ENCODE measurements at places on chromosomes 7 and 10.

DNA sequence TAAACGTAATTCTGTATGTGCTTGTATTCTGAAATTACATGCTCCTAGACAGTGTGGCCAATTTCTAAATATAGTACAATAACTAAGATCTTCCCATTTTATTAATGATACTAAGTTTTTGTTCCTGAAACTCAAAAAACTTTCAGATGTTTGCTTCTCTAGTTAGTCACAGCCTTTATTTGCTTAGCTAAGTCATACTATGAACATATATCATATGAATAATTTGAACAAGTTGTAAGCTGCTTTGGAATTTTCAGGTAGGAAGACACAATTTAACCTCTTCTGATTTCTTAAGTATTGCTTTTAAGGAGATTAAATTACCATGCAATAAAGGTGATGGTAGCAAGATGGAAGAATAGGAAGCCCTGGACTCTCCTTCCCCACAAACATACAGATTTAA is 148.7 kb downstream of the AMPH start:
- no peaks in the 10 kb centered on the region for H3K4me1 ChIP-seq
- no peaks in the 10 kb centered on the region for H3K36me3 ChIP-seq
- DNase-seq, result no peak
- H3K27ac ChIP-seq, result no peak overlapping the region
- no peak overlapping the region for H3K4me3 ChIP-seq

DNA sequence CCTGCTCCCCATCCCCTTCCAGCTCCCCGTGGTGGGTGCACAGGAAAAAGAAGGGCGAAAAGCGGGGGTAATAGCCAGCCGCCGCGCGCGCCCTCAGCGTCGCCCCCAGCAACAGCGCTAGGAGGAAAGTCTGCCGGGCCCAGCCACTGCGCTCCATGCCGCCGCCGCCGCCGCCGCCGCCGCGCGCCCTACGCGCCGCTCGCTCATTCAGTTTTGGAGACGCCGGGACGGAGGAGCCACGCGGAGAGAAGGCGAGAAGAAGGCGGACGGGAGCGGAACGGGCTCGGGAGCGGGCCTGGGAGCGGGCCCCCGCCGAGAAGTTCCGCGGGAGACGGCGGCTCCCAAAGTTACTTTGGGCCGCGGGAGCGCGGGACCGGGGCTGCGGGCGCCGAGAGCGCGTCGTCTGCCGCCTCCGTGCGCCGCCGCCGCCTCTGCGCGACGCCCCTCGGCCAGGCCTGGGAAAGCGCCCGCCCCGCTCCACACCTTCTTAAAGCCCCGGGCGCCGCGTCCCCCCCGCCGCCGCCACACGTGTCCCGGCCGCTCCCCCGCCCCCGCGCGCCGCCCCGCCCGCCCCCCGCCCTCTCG is at the start of gene RELN:
Gene RELN (minus strand): TSS at position 459 of the 585 bp plus-strand sequence. CDS start 302 bp downstream, at position 157.
- no peak within 1 kb of the TSS for H3K27ac ChIP-seq
- H3K27me3 ChIP-seq, result peaks cover 28% of the 10 kb centered on the region
- H3K4me3 ChIP-seq, result peak within 1 kb of the TSS; percentile 77
- no peaks in the 10 kb centered on the region for H3K4me1 ChIP-seq

DNA sequence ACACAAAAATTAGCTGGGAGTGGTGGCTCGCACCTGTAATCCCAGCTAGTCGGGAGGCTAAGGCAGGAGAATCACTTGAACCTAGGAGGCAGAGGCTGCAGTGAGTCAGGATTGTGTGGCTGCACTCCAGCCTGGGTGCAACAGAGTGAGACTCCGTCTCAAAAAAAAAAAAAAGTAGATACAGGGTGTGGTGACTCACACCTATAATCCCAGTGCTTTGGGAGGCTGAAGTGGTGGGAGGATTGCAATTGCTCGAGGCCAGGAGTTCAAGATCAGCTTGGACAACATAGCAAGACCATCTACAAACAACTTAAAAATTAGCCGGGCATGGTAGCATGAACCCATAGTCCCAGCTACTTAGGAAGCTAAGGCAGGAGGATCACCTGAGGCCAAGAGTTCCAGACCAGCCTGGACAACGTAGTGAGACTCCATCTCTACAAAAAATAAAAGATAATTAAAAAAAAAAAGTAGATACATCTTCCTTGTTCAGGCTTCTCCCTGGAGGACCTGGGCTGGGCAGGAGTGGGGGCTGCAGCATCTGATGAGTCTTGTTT is 2.0 kb downstream of the MOSPD3 start:
- H3K27ac ChIP-seq, result no peak overlapping the region
- no peaks in the 10 kb centered on the region for H3K27me3 ChIP-seq
- H3K4me1 ChIP-seq, result peaks cover 3% of the 10 kb centered on the region
- no peak overlapping the region for H3K4me3 ChIP-seq
- DNase-seq, result no peak

- DNase-seq, result no peak
- no peaks in the 10 kb centered on the region for H3K4me1 ChIP-seq
- H3K27ac ChIP-seq, result no peak overlapping the region
- no peak overlapping the region for H3K4me3 ChIP-seq
- no peaks in the 10 kb centered on the region for H3K27me3 ChIP-seq
Measured at GRCh38 chr10:76885816-76886215, 751.8 kb downstream of the KCNMA1 start.

GRCh38 chr7:68700414-68700813 is 897.9 kb upstream of the AUTS2 start:
- H3K27ac ChIP-seq, result no peak overlapping the region

DNA sequence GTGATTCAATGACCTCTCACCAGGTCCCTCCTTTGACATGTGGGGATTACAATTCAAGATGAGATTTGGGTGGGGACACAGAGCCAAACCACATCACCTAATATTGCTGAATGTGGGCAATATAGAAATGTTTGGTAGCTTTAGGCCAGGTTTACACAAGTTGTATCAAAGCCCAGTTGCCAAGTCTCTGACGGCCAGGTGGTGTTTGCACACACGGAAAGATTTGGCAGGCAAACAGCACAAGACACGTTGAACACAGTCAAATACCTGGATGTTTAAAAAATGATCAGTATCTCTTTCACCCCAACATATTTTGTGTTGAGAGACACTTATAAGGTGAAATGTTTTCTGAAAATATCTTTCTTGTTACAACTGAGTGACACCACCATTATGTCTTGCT is 294.4 kb upstream of the MKI67 start:
- no peak overlapping the region for H3K4me3 ChIP-seq
- H3K36me3 ChIP-seq, result no peaks in the 10 kb centered on the region
- H3K27ac ChIP-seq, result no peak overlapping the region
- no peak for DNase-seq

DNA sequence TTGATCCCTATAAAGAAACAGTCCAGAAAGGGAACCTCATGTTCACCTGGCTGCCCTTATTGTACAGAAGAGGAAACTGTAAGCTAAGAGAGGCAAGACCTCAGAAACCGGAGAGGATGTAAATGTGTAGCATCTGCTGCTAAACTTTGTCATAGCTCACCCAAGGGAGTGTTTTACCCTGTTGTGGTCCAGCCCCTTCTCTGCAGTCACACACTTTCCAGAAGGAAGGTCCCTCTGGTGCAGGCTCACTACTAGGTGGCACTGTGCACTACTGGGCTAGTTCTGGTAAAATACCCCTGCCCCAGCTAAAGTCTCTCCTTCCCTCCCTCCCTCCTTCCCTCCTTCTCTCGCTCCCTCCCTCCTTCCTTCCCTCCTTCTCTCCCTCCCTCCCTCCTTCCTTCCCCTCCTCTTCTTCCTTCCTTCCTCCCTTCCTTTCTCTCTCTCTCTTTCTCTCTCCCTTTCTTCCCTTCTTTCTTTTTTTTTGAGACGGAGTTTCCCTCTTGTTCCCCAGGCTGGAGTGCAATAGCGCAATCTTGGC is 42.5 kb upstream of the LCOR start:
- H3K27ac ChIP-seq, result no peak overlapping the region
- H3K36me3 ChIP-seq, result no peaks in the 10 kb centered on the region
- H3K4me3 ChIP-seq, result no peak overlapping the region

- peak; percentile 61 for DNase-seq
- no peak overlapping the region for H3K4me3 ChIP-seq
- no peaks in the 10 kb centered on the region for H3K4me1 ChIP-seq
- no peaks in the 10 kb centered on the region for H3K36me3 ChIP-seq
- H3K27ac ChIP-seq, result no peak overlapping the region
Measured at GRCh38 chr7:37705976-37706375, 22.4 kb downstream of the GPR141 start.

DNA sequence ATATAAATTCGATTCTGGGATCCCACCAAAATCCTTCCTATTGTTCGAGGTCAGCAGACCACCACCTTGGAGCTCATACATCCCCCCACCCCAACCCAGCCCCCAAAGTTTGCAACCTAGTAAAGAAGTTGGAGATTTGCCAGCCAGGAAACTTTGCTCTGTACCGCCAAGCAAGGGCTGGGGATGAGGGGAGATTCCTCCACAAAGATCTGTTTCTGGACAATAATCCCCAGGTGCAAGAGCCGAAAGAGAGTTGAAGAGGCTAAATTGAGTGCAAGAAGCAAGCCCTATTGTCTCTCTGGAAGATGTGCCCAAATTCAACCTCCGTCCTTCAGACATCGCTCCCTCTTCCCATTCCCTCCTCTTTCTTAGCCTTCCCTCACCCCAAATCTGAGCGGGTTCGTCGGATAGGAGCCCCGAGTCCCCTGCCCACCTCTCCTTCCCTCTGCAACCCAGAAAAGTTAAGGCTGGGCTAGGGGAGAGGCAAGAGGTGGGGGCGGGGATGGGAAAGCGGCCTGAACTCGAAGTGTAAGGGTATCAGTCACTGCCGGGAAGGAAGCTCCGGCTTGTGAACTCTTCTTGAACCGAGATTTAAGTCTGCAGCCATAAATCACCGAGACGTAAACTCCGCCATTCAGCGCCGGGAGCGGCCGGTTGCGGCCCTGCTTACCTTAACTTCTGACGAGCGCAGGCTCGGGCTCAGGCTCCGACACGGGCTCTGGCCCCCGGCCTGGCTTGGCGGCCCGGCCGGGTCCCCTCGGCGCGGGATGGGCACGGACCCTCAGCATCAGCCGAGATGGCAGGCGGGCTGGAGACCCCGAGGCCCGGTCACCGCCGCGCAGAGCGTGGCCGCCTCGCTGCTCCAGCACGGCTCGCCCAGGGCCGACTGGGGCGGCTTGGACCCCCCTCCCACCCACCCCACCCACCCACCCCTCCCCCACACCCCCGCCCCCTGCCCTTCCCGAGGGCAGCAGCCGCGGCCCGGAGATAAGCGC is 10.8 kb upstream of the HOXA2 start:
- DNase-seq, result no peak
- no peak overlapping the region for H3K27ac ChIP-seq
- peaks cover 2% of the 10 kb centered on the region for H3K4me1 ChIP-seq
- H3K36me3 ChIP-seq, result no peaks in the 10 kb centered on the region
- peaks cover 83% of the 10 kb centered on the region for H3K27me3 ChIP-seq

- H3K36me3 ChIP-seq, result peaks cover 5% of the 10 kb centered on the region
- no peak for DNase-seq
- H3K4me1 ChIP-seq, result peaks cover 12% of the 10 kb centered on the region
- H3K4me3 ChIP-seq, result no peak overlapping the region
Measured at GRCh38 chr7:127892488-127893314, 138.5 kb downstream of the LRRC4 start.

- DNase-seq, result no peak
- no peaks in the 10 kb centered on the region for H3K27me3 ChIP-seq
- no peak overlapping the region for H3K27ac ChIP-seq
Measured at GRCh38 chr10:31739711-31740110, 188.9 kb downstream of the ARHGAP12 start.

DNA sequence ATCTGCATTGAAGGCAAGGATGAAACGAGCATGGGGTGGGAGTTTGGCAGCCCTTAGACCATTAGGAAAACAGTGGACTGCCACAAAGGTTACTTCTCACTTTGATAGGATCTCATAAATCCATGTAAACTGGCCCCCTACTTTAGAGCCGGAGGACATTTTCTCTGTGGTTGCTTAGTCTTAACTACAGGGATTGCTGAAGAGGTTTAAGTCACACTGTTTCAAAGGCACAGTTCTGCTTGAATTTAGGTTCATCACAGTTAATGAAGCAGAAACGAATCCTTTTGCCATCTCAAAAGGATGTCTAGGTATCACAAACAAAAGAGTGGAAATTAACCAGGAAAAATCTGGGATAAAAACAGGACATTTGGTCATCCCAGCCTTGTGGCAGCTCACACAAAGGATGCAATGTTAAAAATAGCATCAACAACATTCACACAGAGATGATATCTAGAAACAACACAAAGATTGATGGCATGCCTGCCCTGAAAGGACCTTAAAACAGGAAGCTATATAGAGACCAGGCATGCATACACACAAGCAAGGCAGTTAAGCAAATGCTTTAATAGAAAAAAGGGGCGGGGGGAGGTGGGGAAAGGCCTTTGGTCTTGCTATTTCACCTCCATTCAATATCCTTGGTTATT is 74.0 kb downstream of the DOCK4 start:
- no peak overlapping the region for H3K27ac ChIP-seq
- H3K27me3 ChIP-seq, result no peaks in the 10 kb centered on the region
- no peak overlapping the region for H3K4me3 ChIP-seq
- no peak for DNase-seq

GRCh38 chr10:110110338-110110737 is 97.1 kb upstream of the MXI1 start:
- H3K27me3 ChIP-seq, result no peaks in the 10 kb centered on the region
- no peak overlapping the region for H3K4me3 ChIP-seq
- no peak for DNase-seq

GRCh38 chr10:115167751-115168150 is 74.6 kb downstream of the ATRNL1 start:
- no peak overlapping the region for H3K4me3 ChIP-seq
- H3K4me1 ChIP-seq, result no peaks in the 10 kb centered on the region
- H3K36me3 ChIP-seq, result no peaks in the 10 kb centered on the region
- no peak overlapping the region for H3K27ac ChIP-seq
- no peaks in the 10 kb centered on the region for H3K27me3 ChIP-seq

DNA sequence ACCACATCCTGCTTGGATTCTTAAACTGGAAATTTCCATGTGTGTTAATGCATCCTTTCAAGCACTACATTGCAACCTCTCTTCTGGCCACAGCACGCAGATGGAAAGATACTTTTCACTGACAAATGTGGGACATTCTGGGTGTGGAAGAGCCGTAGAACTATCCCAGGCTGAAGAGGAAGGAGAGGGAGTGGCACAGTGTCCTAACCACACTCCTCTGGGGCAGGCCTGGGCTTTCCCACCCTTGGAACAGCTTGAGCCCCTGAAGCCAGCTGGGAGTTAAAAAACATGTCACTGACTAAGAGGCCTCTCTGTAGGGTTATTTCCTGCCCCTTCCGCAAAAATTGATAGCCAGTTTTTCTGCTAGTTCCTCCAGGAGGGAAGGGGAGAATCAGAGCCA is 34.0 kb upstream of the DNMBP start:
- peak overlapping the region; percentile 24 for H3K27ac ChIP-seq
- no peak overlapping the region for H3K4me3 ChIP-seq
- H3K27me3 ChIP-seq, result no peaks in the 10 kb centered on the region
- peaks cover 13% of the 10 kb centered on the region for H3K4me1 ChIP-seq
- no peaks in the 10 kb centered on the region for H3K36me3 ChIP-seq
- DNase-seq, result no peak

- no peak overlapping the region for H3K27ac ChIP-seq
- H3K27me3 ChIP-seq, result no peaks in the 10 kb centered on the region
- peaks cover 3% of the 10 kb centered on the region for H3K4me1 ChIP-seq
- DNase-seq, result no peak
- no peak overlapping the region for H3K4me3 ChIP-seq
Measured at GRCh38 chr10:10797513-10797912, 220.2 kb upstream of the CELF2 start.

All from trophoblast cell (in vitro differentiated cells and primary cell).